ENCODE measurements at places on chromosomes 6 and 20.
A peak's percentile ranks its signal among the peaks of the same experiment; 100 is the strongest.

DNA sequence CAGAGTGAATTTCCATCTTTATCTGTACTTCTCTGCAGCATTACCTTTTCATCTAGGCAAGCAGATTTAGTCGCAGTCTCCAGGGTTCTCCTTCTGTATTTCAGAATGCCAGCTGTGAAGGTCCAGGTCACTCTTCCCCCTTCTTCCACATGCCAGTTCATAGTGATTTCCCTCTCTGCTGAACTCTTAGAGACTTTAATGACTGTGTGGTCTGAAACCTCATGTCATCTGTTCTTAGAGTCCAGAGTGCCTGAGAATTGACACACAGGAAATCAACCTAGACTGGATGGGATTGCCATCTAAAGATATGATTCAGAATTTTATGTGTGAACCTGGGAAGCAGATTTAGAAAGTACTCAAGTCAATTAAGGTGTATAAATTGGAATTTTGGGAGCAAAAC lies 248.1 kb downstream of the TPBG start:
- no peak for DNase-seq

- peak; percentile 56 for DNase-seq
These were observed 165.5 kb downstream of the BACH2 start for GRCh38 chr6:90131125-90131524.

- no peak for DNase-seq
These were observed 263.4 kb downstream of the RIMS1 start for GRCh38 chr6:72149715-72150114.

DNA sequence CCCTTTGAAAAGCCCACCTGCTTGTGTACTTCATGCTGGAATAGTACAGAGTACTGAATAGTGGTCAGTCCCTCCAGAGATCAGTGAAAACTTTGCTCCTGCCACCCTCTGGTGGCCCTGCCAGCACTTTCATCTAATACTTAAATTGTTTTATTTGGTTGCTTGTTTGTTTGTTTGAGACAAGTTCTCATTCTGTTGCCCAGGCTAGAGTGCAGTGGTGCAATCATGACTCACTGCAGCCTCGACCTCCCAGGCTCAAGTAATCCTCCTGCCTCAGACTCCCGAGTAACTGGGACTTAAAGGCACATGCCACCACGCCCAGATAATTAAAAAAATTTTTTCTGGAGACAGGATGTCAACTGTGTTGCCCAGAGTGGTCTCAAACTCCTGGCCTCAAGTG lies 9.1 kb downstream of the FAM83D start:
- peak; percentile 30 for DNase-seq

GRCh38 chr6:81606965-81607381 lies 145.5 kb downstream of the TENT5A start:
- DNase-seq = peak; percentile 85

DNA sequence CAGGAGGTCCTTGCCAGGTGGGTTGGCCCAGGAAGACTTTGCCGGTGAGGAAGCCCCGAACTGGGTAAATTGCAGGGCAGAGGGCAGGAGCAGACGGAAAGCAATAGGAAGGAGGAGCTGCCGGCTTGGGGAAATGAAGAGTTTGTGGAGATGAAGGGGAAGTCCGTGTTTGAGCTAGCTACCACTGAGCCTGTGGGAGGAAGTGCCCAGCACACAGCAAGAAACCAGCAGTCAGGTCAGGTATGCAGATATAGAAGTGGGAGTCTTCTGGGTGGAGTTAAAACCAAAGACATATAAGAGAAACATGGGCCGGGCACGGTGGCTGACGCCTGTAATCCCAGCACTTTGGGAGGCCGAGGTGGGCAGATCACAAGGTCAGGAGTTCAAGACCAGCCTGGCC lies 34.7 kb downstream of the CD24 start:
- DNase-seq = no peak

DNA sequence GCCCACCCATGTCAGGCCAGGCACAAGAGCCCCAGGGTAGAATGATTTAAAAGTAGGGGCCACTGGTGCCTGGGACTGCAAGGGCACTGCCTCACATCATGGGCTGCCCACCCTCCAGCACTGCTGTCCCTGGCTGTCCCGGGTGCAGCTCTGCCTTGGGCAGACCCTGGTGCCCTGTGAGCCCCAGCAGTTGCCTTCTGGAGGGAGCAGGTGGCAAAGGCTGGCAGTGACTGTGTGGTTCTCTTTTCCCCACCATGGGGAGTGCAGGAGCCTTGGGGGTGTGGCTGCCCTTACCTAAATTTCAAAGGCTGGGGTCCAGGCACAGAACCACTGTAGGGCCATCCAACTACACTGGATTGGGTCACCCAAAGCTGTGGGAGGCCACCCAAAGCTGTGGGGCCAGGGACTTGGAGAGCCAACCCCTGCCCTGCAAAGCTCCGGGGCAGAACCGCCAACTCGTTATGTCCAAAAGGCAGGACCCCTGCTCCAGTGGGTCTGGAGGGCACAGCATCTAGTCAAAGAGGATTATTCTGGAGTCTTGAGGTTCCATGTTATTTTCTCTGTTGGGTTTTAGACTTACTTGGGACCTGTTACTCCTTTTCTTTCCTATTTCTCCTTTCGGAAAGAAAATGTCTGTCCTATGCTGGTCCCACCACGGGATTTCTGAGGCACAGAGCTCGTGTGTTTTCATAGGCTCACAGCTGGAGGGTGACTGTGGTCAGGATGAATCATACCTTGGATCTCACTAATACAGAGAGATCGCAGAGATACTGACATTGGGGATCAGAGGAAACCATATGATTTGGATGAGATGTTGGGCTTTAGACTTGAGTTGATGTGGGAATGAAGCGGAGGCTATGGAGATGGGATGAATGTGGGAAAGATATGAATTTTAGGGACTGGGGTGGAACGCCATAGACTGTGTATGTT lies 65.3 kb downstream of the RAMACL start:
- peak; percentile 29 for DNase-seq

GRCh38 chr6:13697857-13698256 lies 13.8 kb downstream of the RANBP9 start:
- peak; percentile 18 for DNase-seq

DNA sequence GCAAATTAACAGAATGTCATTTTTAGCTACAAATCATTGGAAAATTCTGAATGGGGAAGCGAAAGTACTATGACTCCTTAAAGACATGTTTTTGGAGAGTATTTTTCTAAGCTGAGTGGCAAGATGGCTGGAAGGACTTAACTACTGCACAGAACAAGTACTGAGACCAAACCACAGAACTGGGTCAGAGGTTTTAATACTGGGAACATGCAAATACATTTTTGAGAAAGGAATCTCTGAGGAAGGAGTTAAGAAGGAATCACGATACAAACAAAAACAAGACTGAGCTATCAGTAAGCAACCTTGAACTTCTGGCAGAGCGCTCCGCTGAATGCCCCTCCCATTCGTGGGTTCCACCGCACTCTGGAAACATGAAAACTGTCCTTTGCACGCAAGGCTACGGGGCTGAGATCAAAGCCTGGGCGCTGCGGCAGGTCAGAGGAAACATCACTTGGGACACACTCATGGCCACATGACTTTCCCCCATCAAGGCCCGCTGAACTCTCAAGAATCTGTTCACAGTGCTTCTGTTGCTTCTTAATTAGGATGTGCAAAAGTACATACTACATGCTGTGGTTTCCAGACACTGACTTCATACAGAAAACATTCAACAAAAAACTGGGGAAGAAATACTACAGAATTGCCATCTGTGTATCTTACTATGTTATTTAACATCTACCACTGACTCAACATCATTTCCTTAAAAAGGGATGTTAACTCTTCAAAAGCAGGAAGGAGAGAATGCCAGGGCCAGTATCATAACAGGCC lies 27.8 kb downstream of the SLC23A2 start:
- peak; percentile 85 for DNase-seq

DNA sequence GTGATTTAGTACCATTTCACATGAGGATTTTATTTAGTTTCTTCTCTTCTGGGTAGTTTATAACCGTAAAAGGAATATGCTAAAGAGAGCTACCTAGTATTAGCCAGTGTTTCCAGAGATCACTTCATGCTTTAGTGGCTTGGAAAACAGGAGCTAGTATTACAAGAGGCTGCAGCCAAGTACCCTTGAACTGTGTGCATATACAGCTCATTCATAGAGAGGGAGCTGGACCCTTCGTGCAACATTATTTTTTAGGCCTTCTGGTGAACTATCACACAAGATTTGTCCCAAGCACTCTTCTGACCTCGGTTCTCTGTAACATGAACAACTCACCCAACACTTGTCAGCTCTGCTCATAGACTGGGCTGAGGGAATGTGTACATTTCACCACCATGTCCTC lies 74.9 kb upstream of the RIN2 start:
- DNase-seq = no peak

DNA sequence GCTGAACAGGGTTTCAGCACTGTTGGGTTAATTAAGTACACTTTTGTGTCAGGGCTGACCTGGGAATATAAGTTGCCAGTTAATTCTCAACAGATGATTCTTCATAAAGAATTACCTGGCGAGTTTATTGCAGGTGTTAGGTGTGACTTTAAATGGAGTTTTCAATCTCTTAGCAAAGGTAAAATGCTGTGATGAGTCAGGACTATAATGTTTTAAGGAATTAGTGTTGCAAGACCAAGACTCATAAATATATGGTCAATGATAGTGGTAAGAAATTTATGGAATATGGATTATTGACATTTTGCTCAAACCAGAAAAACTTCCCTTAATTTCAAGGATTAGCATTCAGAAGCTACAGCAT lies 50.0 kb upstream of the PLCG1 start:
- DNase-seq = no peak

- peak; percentile 50 for DNase-seq
These were observed 12.9 kb upstream of the MICB start for GRCh38 chr6:31485055-31485454.

DNA sequence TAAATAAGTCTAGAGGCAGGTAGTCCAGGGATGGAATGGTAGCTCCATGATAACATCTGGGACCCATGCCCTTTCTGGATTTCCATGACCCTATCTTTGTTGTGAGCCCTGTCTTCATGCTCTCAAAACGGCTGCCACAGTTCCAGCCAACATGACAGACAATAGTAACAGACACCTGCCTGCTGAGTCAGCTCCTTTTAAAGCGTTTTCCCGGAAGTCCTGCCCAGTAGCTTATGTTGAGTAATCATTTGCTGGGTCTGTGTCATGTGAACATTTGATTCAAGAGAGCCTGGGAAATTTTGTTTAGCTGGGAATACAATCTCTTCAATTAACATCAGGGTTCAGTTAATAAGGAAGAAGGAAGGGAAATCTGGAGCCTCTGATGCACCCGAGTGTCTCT lies 262.2 kb upstream of the SULF2 start:
- DNase-seq = no peak

DNA sequence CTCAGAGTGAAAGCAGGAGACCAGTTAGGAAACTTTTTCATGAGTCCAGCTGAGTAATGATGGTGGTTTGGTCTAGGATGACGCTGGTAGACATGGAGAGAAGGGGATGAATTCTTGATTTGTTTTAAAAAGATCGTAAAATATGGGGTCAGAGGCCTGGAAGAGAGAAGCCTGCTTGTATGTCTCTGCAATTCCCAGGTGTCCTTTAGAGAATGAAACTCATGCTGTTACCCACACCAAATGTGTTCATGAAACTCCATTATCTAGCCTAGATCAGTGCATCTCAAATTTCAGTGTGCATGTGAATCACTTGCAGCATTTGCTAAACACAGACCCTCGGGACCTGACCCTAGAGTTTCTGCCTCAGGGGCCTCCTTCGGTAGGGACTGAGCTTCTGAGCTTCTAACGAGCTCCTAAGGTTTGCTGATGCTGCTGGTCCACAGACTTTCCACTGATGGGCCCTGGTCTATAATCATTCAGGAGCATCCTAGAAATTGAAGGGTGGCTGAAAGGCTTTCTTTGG lies 302.0 kb upstream of the PLCB4 start:
- no peak for DNase-seq

DNA sequence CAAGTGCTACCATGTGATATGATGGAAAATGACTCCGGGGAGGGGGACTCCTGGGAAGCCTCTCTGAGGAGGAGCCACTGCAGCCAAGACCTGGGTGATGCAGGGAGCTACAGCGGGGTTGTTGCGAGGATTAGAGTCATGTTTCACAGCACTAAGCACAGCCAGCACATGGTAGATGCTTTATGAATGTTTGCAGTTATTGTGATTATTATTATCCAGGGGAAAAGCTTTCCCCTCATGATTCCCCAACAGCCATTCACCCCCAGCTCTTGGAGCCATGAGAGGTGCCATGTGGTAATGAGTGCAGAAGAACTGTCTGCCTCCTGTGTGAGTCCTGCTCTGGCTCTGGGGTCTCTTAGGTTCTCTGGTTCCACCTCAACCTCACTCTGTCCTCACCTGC lies 39.9 kb downstream of the RSPO4 start:
- no peak for DNase-seq

DNA sequence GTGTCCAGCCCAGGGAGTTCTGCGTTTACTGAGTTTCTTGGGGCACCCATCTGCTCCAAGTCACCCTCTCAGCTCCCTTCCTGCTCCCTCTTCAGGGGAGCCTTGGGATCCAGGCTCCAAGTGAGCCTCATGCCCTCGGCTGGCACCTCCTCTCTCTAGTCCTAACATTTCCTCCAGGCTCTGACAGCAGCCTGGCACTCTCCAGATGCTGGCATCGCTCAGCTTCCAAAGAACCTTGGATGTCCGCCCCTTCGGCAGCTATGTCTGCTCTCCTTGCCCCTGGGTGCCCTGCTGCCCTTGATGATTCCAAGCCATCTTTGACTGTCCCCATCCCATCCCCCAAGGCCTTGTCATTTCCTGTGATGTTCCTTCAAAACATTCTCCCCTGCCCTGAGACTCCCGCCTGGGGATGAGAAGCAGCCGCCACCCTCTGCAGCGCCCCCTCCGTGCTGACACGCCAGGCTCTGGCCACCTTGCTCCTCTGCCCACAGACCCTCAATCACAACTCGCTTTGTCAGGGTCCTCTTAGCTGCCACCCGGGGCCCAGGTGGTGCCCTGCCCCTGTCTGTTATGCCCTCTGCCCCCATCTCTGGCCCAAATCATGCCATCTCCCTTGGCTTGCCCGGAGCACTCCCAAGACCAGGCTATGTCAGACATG lies 6.6 kb upstream of the GFRA4 start:
- peak; percentile 24 for DNase-seq

DNA sequence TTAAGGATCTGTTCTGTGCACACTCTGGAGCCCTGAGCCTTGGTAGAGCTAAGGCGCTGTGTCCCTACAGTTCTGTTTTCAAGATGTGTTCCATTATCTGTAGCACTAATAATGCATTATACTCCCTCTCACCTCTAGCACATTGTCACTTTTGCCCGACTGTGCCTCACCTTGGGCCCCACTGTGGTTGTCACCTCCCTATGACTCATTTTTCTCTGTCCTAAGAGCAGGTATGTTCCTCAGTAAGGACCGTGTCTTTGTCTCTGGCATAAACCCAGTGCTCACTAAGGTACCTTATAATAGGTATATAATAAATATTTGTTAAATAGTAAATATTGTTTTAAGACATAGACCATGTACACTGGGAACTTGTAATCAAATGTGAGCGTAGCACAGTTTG lies 942.5 kb upstream of the CITED2 start:
- DNase-seq = no peak

- no peak for DNase-seq
These were observed 623.1 kb downstream of the HTR1B start for GRCh38 chr6:76840041-76840745.

GRCh38 chr6:139942331-139942730 lies 567.9 kb upstream of the CITED2 start:
- no peak for DNase-seq

- DNase-seq = no peak
These were observed 377.0 kb downstream of the BMP2 start for GRCh38 chr20:7144464-7144863.

All from GM23248 (cell line).